Kidney tubule cell (primary cell): ENCODE measurements at places on chromosomes 7 and 10.

GRCh38 chr7:139153832-139154231 lies 44.3 kb upstream of the ZC3HAV1 start:
- peak; percentile 76 for DNase-seq

- peak; percentile 64 for DNase-seq
These were observed 11.4 kb upstream of the AKR1D1 start for GRCh38 chr7:138064856-138065357.

- DNase-seq: no peak
These were observed 29.3 kb upstream of the ERCC6 start for GRCh38 chr10:49568235-49568634.

- DNase-seq: no peak
These were observed 109.3 kb downstream of the TNS3 start for GRCh38 chr7:47472444-47473157.

GRCh38 chr7:121410829-121411596 lies 14.9 kb upstream of the FAM3C start:
- no peak for DNase-seq

DNA sequence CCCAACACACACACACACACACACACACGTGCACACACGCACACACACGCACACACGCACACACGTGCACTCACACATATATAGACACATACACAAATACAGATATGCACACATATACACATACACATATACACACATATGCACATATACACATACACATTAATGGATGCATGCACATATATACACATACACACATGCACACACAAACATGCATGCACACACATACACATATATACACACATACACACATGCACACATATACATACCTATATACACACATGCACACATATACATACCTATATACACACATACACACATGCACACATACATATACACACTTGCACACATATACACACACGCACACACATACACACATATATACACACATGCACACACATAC lies 312.4 kb upstream of the PFKP start:
- no peak for DNase-seq
